ENCODE measurements at places on chromosomes 6 and 20.
A peak's percentile ranks its signal among the peaks of the same experiment; 100 is the strongest.

DNA sequence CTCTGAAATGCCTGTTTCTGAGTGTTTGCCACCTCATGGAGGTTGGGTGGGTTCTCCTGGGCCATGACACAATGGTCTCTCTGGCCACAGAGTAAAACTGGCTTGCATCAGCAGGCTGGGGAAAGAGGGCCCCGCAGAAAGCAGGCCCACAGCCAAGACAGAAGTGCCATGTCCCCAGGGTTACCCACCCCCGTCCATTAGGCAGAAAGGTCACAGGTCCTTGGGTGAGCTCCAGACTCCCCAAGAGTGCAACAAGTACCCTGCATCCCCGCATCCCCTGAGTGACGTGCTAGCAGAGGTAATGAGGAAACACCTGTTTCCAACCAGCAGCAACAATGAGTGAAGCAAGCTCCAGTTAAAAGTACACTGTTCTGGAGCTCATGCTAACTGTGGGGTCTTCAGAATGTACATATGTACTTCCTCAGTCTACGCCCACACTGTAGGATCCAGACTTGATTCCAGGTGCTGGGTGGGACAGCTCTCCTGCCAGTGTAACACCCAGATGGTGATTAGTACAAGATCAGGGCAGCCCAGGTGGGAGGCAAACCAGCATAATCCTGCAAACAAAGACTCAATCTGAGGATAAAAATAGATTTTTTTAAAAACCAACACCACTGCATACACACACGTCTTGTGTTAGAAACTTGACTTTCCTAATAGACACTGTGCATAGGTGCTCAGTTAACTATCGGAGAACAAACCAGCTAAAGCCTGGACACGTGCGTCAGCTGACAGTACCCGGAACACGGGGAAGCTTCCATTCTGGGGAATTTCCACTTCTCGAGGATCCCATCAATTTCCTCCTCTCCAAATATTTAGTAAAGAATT, 31.5 kb downstream of the RRBP1 start:
- no peak for DNase-seq

- DNase-seq, result no peak
Measured at GRCh38 chr6:106120006-106120405, 33.9 kb downstream of the PRDM1 start.

DNA sequence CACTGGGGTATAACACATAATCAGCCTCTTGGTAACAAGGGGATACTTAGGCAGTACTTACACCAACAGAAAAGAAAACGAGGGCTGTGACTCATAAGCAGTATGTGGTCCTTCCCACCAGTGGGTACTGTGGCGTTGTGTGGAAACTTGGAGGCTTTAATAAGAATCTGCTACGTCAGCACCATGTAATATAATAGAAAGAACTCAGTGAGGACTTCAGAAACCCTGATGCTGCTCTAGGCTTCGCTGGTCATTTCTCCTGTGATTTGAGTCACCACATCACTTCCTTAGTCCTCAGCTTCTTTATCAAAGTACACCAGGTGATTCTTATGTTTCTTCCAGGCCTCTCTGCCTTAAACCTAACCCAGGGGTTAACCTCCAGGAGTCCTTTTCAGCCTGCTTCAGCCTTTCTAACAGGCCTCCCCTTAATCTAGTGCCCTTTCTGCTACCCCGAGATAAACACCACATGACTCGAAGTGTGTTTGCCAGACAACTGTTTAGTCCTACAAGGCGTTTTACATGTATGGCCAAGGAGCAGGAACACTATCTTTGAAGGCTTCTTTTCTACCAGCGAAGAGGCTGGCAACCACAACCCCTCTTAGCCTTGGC, 68.5 kb downstream of the FYN start:
- peak; percentile 89 for DNase-seq

GRCh38 chr6:36977470-36977941, 8.5 kb downstream of the MTCH1 start:
- no peak for DNase-seq

DNA sequence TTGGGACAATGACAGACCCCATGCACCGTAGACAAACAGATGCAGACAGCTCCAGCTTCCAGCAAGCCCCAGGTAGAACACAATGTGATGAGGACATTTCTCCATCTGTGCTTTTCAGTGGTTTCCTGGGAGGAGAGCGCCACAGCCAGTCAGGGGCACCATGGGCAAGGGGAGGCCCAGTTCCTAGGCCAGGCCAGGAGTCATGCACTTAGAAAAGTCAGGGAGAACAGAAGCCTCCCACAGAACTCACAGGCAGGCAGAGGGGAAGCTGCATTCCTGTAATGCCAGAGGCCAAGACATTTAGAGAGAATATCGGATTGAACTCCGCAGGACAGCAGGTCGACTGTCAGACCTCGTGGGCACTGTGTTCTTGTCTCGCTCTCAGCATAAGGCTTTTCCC, 9.2 kb downstream of the SYNDIG1 start:
- DNase-seq, result no peak

All from CD4-positive, alpha-beta T cell treated with Interleukin-4 for 4 hours (primary cell).